Hindlimb muscle (tissue), 1 donor: ENCODE measurements at places on chromosomes 7 and 10.

DNA sequence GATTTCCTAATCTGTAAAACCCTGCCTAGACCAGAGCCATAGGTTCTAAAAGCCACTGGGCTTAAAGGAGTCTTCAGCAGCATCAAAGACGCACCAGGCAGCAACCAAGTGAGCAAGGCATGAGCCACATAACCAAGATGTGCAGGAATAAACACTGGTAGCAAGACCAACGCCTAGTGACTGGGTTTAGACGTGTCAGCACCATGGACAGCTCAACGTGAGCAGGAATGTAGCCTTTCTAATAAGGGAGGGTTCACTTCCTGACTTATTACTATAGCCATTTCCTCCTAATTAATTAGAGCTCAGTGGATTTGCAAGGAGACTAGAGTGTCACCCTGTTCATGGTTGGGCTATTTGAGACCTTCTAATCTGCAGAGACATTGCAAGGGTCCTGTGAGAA, 223.7 kb downstream of the LHFPL3 start:
- peak; percentile 1 for DNase-seq

DNA sequence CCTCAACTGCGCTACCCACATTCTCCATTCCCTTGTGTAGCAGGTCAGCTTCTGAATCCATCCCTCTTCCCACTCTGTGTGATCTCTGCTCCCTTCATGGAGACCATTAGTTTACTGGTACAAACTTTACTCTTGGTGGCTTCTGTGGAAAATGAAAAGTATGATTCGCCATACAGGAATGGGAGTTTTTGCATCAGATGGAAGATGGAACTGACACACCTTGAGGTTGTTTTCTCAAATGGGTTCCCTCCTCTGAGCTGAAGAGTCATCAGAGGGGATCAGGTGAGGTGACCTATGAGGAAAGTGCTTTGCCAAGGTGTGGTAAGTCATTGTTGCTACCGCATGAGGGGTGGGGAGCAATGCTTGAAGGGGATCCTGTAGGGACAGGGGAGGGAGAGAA, 266.8 kb downstream of the INHBA start:
- no peak for DNase-seq

GRCh38 chr7:154953006-154953684, 49.8 kb downstream of the PAXIP1 start:
- peak; percentile 7 for DNase-seq

DNA sequence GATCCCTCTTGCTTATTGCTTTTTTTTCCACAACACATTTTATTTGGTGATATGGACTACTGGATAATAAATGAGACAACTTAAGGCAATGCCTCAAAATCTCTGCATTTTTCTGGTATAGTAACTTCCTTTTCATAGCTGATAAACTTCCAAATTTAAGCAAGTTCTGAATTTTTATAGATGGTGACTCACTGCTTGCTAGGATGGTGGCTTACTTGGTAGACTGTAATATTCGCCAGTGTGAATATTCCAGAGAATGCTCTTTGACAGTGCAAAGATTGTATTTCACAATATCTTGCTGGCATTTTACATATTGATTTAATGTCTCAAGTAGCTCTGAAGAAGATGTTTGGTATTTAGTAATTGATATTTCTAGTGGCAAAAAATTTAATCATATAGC, 472.4 kb downstream of the TFEC start:
- no peak for DNase-seq

- no peak for DNase-seq
Measured at GRCh38 chr10:11787846-11788245, 35.3 kb upstream of the PROSER2 start.

DNA sequence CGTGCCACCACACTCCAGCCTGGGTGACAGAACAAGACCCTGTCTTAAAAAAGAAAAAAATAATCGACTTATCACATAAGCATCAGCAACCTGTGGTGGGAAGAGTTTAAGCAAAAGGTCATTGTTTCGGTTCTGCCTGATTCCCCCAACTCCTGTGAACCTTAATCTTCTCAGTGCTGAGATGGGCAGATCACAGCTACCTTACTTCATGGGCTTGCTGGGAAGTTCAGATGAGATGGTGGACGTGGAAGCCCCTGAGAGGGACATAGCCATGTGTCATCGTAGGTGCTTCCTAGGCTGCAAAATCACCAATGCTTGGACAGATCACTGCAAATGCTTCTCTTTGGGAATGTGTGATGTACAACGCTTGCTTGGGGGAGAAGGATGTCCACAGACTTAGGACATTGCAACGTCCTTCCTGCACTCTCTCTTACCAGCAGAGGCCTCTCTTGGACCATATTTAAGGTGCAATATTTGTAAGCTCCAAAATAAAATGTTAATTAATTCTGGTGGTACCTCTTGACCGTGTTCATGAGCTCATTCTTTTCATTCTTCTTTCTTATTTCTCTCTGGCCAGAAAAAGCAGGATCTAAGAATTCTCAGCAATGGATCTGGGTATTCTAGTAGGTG, 8.6 kb downstream of the GJD4 start:
- DNase-seq = no peak
